ENCODE measurements at places on chromosomes 1 and 21. TPM values are rescaled to one million over a fixed set of nuclear protein-coding genes. Genes with fewer than 3 reads are reported as not detected.

The SLC22A15 gene
- total RNA-seq: 6.6 TPM

The WDTC1 gene
- total RNA-seq: 16.5 TPM

The CCDC190 gene
- 0.26 TPM for total RNA-seq

The BTF3L4 gene
- total RNA-seq: 68.6 TPM

The OR10Z1 gene
- total RNA-seq: not detected

The ZNF695 gene
- total RNA-seq: 2.7 TPM

The TMEM50A gene
- total RNA-seq: 80.6 TPM

The FAM177B gene
- 0.53 TPM for total RNA-seq

The CENPS gene
- 6.1 TPM for total RNA-seq

The C1orf115 gene
- total RNA-seq: 10.0 TPM

The HOOK1 gene
- 8.6 TPM for total RNA-seq

The ANGPTL1 gene
- 47.5 TPM for total RNA-seq

The CGN gene
- total RNA-seq: 5.9 TPM

The ADAMTS1 gene
- 96.6 TPM for total RNA-seq

The MYBPH gene
- 8.9 TPM for total RNA-seq

The TLCD4 gene
- 28.1 TPM for total RNA-seq

The S100A3 gene
- not detected for total RNA-seq

The ENAH gene
- 229 TPM for total RNA-seq

The KRTAP11-1 gene
- total RNA-seq: not detected

The SYT11 gene
- total RNA-seq: 36.4 TPM

The PALMD gene
- 21.1 TPM for total RNA-seq

The ELF3 gene
- total RNA-seq: 123 TPM

The PTGFRN gene
- total RNA-seq: 85.9 TPM

The HRNR gene
- total RNA-seq: not detected

The OR2T29 gene
- not detected for total RNA-seq

The DDR2 gene
- 101 TPM for total RNA-seq

The TMEM240 gene
- total RNA-seq: 6.7 TPM

The LRRC7 gene
- total RNA-seq: 47.7 TPM

The VANGL2 gene
- total RNA-seq: 4.1 TPM

The SEMA4A gene
- total RNA-seq: 7.3 TPM

The RGS8 gene
- 0.05 TPM for total RNA-seq

The MLLT11 gene
- 4.8 TPM for total RNA-seq

The AMY2A gene
- not detected for total RNA-seq

The TRABD2B gene
- total RNA-seq: 2.4 TPM

The SLC44A3 gene
- total RNA-seq: 11.8 TPM

The UMODL1 gene
- not detected for total RNA-seq

The THEM5 gene
- not detected for total RNA-seq

The TTC39A gene
- total RNA-seq: 4.1 TPM

The GUCA2B gene
- not detected for total RNA-seq

The HSPB7 gene
- total RNA-seq: 13.0 TPM

The ACTL8 gene
- not detected for total RNA-seq

The TRAF5 gene
- 63.8 TPM for total RNA-seq

The RGS5 gene
- 197 TPM for total RNA-seq

The LCE1A gene
- total RNA-seq: not detected

The SMPDL3B gene
- 0.42 TPM for total RNA-seq

The C1orf216 gene
- total RNA-seq: 12.0 TPM

The OR14K1 gene
- not detected for total RNA-seq

The BGLAP gene
- total RNA-seq: 0.42 TPM

The C1QTNF12 gene
- total RNA-seq: 0.53 TPM

The ATPAF1 gene
- 33.3 TPM for total RNA-seq

The ZNF692 gene
- 14.7 TPM for total RNA-seq

The RPTN gene
- not detected for total RNA-seq

The NBL1 gene
- 59.3 TPM for total RNA-seq

The CCDC27 gene
- not detected for total RNA-seq

The GSTM5 gene
- total RNA-seq: 18.2 TPM

The SPRR3 gene
- total RNA-seq: 10.0 TPM

The LORICRIN gene
- total RNA-seq: not detected

The CELA2A gene
- not detected for total RNA-seq

The PM20D1 gene
- total RNA-seq: 1.6 TPM

The WNT2B gene
- total RNA-seq: 55.2 TPM
